ENCODE measurements at places on chromosomes 11 and 22.

GRCh38 chr22:44279069-44279360, 33.7 kb downstream of the SHISAL1 start:
- DNase-seq = no peak

- DNase-seq = no peak
These were observed 39.8 kb downstream of the BRD1 start for GRCh38 chr22:49787861-49788260.

DNA sequence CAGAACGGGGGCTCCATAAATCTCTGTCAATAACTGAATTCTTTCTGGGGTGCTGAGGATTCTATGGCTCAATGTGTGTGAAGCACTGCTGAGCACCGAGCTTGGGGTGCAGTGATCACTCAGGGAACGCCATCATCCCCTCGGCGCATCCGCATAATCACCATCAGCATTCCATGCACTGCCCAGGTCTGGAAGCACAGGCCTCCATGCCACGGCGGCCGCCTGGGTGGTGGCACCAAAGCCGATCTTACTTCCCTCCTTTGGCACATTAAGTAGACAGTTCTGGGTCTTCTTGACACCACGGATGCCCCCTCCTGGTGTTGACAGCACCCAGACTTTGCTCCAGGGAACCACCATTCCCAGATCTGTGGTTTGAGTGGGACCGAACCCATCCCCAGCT, 15.6 kb downstream of the LTO1 start:
- no peak for DNase-seq

DNA sequence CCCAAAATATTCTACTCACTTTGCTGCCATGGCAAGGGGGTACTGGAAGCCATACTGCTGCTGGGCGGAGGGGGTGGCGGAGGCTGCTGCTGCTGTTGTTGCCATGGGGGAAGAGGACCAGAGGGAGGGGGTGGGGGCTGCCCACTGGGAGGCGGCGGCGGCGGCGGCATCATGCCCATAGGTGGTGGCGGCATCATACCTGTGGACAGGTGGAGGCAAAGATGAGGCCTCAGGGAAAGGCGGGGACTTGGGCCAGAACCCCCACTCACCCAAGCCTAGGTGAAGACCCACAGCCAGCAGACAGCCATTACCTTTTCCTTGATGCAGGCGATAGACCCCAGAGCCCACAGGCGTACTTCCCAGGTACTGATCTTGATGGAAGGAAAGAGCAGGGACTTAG, 7.1 kb upstream of the PYGM start:
- DNase-seq = no peak

DNA sequence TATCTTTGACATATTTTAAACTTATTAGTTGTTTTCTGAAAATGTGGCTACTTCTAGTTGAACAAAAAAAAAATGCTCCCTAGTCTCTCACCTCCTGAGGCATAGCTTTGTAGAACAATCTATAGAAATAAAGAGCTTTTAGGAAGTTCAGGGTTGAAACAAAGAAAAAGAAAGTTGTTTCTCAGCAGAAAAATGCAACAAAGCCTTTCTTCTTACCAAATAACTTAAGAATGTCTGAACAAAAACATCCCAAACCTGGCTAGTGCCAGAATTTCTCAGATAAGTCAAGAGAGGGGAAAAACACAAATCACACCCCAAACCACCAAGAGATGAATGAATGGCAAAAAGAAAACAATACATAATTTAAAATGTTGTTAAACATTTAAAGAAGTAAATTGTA, 114.1 kb downstream of the MAML2 start:
- no peak for DNase-seq

DNA sequence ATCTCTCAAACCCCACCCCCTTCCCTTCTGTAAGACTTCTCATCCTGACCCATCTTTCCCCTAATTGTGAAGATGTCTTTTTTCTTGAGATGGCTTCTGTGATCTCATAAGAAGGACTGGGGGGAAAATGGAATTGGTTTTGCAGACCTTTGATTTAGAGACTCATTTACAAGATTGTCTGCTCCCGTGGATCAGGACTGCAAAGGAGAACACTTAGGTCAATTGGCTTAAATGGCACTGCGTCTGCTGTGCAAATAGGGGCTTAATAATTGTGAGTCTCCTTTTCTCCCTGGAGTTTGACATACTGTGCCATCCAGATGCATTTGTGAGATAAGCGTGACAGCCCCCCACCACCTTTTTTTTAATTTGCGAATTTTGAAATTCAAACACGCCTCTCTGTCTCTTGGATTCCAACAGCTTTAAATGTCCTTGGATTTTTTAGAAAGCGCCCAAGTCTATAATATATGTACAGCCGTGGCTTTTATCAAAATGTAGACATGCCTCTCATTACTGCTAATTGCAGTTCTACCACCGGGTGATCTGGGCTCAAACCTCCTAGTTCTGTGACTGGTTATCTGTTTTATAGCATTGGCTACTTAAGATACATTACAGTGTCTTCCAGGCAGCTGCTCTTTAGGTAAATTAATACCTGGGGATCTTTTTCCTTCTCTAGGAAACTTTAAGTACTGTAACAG, 150.0 kb downstream of the DBX1 start:
- no peak for DNase-seq

DNA sequence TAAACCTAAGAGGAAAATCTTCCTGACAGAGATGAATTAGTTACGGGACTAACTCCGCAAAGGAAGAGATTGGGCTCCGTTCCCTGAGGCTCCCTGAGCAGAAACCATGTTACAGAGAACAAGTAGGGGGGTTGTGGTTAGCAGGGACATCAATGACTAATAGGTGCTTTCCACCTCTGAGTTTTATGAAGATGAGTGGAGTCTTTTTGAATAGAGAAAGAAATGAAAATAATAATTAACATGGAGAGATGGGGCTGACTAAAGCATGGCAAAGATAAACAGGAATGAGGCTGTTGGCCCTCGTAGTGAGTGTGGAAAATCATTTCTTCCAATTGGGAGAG, 47.5 kb upstream of the PICALM start:
- no peak for DNase-seq

Data from stimulated activated CD8-positive, alpha-beta memory T cell treated with anti-CD3 and anti-CD28 coated beads, Interleukin-7, amount 100 ng/mL, for 1 hour (primary cell).